ENCODE measurements at places on chromosomes 7 and 10.

DNA sequence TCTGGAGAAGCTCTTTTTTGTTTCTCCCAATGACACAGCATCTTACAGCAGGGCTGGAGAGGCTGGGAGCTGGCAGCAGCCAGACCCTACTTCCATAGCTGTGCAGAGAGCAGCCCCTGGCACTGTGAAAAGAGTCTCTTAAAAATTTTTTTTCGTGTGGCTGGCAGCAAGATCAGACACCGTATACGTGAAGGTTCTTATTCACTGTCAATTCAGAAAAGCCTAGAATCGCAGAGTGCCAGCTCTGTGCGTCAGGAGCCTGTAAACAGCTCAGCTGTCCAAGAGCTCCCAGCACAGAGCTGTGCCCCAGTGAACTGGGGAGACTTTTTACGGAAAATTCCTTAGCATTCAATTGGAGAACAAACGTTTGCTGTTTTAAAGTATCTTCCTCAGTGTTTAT lies 6.5 kb downstream of the BAG3 start:
- no peak for DNase-seq

DNA sequence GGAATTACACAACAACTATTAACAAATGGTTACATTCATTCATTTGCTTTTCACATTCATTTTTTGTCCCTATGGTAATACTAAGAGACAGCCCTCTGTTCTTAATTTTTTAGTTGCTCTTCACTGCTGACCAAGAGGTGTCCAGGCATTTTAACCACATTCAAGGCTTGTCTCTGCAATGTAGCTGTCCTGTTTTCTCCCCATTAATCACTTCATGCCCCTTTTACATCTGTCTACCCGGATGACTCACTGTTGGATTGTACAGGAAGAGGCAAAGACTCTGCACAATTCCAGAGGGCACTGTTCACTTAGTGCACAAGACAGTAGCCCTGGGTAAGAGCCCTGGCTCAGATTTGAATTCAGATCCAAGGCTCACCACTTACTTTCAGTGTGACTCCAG lies 168.5 kb downstream of the NOC3L start:
- DNase-seq: peak; percentile 73

GRCh38 chr7:38283107-38283506 lies 9.7 kb upstream of the TARP start:
- DNase-seq: no peak

GRCh38 chr10:546971-547590 lies 142.4 kb downstream of the DIP2C start:
- DNase-seq: no peak

DNA sequence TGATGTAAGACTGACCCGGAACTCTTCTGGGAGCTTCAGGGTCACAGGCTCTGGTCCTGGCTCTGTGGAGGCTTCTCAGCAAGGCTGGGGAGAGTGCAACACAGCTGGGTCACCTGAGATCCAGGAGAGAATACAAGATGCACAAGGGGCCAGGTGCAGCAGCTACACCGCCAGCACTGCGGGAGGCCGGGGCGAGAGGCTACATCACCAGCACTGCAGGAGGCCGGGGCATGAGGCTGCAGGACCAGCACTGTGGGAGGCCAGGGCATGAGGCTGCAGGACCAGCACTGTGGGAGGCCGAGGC lies 44.3 kb downstream of the PDGFA start:
- DNase-seq: no peak

GRCh38 chr10:43417950-43418768 lies 9.2 kb upstream of the HNRNPF start:
- no peak for DNase-seq

GRCh38 chr10:79438699-79439085 lies 6.7 kb downstream of the ZCCHC24 start:
- no peak for DNase-seq

DNA sequence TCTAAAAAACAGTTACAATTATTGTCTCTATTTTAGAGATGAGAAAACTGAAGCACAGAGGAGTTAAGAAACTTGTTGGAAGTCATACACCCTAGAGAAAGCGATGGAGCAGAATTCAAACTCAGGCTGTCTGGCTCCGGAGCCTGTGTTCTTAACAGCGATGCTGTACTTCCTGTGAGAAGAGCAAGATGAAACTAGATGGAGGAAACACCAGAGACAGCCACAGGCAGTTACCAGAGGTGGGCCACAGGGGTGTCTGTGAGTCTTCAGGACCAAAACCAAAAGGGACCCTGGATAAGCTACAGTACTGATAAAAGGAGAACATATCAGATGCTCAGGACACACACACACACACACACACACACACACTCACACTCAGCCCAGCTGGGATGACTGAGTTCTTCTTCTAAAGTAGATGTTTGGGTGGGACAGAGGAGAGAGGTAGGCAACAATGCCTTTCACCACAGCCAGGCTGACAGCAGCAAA lies 289.2 kb downstream of the FZD1 start:
- no peak for DNase-seq

- no peak for DNase-seq
Measured at GRCh38 chr7:98651760-98652159, 34.7 kb downstream of the NPTX2 start.

- DNase-seq: peak; percentile 23
Measured at GRCh38 chr7:6290319-6290741, 17.9 kb upstream of the CYTH3 start.
